ENCODE measurements at places on chromosomes 7 and 10.

DNA sequence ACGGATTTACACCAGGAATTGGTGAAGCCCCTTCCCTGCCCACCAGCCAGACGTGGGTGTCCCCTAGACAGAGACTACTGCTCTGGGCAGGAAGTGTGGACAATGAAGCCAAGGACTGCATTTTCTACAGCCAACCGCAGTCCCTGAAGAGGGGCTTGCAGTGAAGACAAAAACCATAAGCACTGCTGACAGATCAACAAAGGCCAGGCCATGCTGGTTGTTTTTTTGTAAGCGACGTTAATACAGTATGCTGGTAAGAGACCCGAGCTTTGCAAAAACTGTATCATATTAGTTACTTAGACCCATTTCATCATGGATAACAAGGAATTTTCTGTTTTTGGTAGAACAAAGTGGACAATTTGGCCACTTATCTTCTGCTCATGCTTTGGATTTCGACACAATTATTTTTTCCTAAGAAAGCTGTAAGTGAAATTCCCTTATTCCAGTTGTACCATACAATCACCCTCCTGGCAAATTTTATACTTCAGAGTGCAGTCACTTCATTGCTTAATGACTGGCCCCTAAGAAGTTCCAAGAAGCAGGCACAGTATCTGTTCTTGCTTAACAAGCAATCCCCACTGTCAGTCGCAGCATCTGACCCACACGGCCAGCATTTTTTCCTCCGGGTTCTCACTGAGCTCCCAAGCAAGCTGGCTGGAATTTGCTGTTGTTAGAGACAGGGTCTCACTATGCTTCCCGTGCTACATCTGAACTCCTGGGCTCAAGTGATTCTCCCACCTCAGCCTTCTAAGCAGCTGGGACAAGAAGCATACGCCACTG lies 163.5 kb downstream of the PARD3 start:
- DNase-seq: no peak

DNA sequence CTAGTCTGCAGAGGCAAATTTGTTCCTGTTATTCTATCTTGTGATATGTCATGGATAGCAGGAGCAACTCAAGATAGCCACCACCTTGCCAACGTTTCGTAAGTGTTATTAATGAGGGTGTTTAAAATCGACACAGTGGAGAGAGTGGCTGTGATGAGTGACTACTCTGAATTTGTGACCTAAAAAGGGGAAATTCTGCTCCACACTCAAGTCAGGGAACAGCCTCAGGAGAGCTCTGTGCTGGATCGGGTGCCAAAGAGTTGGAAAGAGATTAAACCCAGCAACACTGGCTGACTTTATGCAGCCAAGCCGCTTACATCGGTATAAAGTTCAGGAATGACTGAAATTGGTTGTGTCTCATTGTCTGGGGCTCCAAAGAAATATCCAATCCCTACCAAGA lies 9.5 kb downstream of the TACC2 start:
- DNase-seq: no peak

- no peak for DNase-seq
Observed at GRCh38 chr7:3280946-3281656, 20.0 kb upstream of the SDK1 start.

DNA sequence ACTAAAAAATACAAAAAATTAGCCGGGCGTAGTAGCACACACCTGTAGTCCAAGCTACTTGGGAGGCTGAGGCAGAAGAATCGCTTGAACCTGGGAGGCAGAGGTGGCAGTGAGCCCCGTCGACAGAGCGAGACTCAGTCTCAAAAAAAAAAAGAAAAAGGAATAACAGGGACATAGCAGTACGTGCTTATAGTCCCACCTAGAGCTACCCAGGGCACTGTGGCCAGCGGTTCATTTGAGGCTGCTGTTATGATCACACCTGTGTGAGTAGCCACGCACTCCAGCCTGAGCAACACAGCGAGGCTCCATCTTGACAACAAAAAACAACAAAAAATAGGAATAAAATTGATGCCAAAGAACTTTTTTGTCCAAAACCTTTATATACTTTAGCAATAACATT lies 17.1 kb downstream of the WAPL start:
- no peak for DNase-seq

GRCh38 chr7:101911800-101912715 lies 94.6 kb downstream of the CUX1 start:
- no peak for DNase-seq

DNA sequence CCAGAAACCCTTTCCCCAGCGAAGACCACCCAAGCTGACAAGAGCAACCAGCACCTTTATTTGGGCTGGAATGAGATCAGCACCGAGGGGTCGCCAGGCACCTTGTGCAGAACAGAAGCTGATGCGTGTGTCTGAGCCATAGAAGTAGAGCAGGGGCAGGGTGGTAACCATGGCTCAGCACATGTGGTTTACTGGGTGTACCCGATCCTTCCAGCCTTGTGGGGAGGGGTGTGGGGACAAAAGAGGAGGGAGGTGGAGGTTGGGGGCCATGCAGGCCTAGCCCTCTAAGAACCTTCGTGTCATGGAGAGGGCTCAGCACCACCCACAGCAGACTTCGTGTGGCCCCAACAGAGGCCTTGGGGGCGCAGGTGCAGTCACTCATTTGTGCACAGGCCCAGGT lies 84.0 kb upstream of the GTF2I start:
- no peak for DNase-seq

DNA sequence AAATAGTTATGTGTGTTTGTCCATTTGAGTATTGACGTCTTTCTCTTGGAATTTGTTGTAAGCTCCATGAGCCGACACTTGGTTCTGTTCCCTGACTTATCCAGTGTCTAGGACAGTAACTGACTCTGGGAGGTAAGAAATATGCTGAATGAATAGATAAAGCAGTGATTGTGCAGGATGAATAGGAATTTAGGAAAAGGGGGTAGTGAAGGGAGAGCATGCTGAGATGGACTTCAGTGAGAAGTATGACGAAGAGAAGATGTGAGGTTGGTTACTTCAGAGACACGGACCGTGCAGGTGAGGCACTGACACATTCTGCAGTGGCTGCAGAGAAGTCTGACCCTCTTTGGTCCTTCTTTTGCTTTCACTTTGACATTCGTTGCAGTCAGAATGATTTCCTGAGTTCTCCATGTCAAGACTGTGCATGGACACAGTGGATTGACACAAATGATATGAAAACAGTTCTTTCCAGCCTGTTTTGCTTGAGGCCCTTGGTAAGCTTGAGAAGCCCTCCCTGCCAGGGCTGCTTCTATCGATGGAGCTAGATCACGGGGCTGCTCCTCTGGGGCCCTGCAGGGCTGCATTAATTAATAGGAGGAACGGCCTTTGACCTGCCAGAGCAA lies 261.5 kb upstream of the SORCS1 start:
- no peak for DNase-seq

Measured in activated T-cell treated with anti-CD3 and anti-CD28 coated beads, Interleukin-2, amount 50 U/mL, for 1 hour (primary cell).